Kidney glomerular epithelial cell (primary cell): ENCODE measurements at places on chromosomes 11 and 22.

- no peak for DNase-seq
Measured at GRCh38 chr22:45966895-45967365, 10.0 kb downstream of the WNT7B start.

- DNase-seq: no peak
Measured at GRCh38 chr22:45338795-45339194, 29.1 kb downstream of the FAM118A start.

- DNase-seq: no peak
Measured at GRCh38 chr11:130689222-130689908, 226.9 kb downstream of the SNX19 start.

DNA sequence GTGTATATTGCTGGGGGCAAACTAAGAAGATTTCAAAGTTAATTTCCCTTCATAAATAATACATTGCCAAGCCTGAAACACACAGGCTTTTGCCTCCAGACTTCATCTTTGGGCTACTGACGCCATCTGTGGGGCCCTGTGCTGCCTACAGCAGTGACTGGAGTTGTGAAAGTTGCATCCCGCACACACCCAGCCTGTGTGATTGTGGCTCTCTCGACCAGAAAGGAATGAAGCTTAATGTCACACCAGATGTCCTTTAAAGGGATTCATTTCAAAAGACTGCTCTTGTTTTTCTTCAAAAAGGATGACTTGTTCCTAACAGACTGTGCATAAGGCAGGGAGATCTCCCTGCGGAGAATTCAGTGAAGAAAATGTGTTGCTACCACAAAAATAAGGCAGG is 210.5 kb downstream of the FAM181B start:
- DNase-seq: no peak

GRCh38 chr22:38461057-38461413 is 6.0 kb upstream of the KCNJ4 start:
- DNase-seq: no peak

DNA sequence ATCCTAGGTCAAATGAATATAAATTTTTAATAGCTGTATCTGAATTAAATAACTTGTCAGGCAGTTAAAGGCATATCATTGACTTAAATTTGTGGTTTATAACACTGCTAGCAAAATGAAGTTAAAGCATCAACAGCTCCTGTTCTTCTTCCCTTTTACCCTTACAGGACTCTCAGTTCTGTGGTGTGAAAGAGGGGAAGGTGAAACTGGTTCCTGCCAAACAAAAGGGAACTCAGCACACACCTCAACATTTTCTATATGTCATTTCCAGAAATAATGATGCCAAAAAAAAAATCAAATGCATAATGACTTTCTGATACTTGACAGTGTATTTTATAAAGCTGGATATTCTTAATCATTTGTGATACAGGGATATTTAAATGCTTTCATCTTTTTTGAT is 21.2 kb downstream of the ARL14EP start:
- DNase-seq: no peak

DNA sequence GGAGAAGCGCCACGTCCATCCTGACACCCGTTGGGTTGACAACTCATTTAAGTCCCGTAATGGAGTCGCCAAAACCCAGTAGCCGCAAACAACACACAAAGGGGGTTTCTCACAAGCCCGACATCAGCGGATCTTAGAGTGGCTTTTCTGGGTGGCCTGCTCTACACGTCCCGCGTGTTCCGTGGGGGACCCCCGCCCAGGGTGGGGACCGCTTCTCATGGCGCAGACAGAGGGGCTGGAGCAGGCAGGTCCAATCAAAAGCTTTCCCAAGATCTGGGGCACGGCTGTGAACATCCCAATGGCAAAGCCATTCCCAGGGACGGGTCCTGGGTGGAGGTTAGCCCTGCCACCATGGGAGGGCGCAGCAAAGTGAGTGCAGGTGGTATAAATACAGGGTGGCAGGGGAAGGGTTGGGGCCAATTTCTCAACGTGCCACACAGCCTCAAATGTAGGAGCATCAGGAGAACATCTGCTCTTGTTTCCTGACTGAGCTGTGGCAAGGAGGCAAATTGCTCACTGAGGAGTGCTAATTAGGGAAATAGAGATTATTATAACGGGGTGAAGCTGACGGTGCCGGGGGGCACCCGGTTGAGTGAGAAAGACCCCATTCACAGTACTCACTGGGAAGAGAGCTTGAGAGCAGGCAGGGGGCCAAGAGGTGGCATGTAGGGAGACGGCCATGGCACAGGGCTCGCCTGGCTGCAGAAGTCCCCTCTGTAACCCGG is 1447.2 kb downstream of the TBC1D22A start:
- DNase-seq: no peak

DNA sequence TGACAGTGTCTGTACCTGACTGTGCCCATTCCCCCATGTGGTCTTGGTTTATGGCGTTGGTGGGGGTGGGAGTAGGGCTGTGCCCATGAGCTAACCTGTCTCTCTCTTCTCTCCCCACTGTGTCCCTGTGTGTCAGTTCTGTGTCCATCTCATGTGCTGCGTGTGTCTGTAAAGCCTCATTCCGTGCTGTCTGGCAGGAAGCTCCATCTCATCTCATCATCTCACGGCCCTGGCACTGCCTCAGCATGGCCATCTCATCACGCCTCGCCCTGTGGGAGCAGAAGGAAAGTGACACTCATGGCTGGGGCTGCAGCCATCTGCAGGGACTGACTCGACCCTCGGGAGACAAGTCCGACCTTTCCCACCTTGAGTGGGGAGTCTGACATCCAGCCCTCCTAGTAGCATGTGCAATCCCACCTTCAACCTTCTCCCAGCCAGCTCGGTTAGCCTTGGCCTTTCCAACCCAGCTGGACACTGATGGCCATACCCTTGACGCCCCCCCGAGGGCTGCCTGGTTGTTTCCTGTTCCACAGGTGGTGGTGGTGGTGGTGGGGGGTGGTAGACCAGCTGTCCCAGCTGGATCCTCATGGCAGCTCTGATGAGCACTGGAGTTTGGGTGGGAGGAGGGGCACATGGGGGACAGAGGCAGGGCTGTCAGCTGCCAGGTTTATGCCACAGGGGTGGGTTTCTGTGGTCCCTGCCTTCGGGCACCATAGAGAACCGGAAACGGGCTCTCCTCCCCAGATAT is 19.0 kb downstream of the MYO18B start:
- no peak for DNase-seq

- no peak for DNase-seq
Measured at GRCh38 chr11:75383246-75383645, 16.1 kb upstream of the RPS3 start.

DNA sequence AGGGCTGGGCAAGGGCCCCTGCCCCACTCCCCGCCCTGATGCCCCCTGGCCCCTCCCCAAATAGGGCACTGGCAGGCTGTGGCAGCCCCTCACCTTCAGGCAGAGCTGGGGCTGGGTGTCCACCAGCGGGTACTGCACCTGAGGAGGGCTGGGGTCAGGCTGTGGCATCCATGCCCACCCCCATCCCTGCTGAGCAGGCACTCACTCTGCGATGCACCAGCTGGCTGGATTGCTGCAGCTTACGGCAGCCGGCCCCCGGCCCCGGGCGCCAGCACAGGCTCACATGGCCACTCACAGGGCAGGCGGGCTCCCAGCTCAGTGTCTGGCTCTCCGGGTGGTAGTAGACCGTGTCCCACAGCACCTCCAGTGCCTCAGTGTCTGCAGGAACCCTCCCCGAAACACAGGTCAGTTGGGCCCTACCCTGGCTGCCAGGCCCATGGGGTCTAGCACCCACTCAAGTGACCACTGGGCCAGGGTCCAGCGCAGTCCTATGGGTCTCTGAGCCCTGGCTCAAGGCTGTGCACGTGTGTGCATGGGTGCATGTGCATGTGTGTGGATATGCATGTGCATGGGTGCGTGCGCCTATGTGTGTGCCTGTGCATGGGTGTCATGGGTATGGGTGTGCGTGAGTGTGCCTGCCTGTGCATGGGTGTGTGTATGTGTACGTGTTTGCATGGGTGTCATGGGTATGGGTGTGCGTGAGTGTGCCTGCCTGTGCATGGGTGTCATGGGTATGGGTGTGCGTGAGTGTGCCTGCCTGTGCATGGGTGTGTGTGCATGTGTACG is 14.4 kb downstream of the IL17REL start:
- no peak for DNase-seq

DNA sequence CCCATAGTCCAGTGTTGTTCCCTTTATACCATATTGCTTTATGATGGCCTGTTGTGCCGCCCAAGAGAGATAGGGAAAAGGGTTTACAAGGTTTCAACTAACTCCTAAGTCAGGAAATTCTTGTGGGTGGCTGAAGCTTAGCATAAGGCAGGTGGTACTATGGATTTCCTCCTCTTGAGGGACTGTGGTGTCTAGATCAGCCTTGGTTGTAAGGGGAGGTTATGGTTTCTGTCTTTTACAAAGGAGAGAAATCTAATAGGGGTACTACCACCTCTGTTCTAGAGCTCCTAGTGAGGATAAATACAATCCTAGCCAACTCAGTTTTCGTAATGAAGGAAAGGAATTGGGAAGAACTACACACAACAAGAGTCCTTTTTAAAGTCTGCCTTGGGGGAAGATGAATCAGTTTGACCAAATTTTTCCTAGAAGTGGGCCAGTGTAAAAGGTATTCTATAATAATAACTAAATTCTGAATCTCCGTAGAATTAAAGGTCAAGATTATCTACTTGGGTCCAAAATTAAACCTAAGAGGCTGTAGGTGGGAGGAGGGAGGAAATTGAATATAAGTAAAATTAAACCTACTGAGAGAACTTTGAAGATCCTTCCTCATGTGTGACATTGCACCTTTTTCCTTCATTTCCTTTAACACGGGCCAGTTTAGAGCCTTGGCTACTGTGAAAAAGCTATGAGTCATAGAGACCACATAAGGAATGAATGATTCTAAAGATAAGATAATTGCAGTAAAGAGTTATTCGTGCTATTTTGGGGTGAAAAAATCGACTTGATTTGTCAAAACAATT is 17.2 kb downstream of the DLAT start:
- DNase-seq: no peak
